T1000 (cell line): ENCODE measurements at places on chromosomes 6 and 20.

- DNase-seq, result no peak
Observed at GRCh38 chr20:63318391-63319163, 25.6 kb downstream of the COL20A1 start.

- no peak for DNase-seq
Observed at GRCh38 chr6:121857551-121857950, 422.1 kb downstream of the GJA1 start.

GRCh38 chr6:20404641-20405032, 3.0 kb downstream of the E2F3 start:
- DNase-seq, result peak; percentile 28

DNA sequence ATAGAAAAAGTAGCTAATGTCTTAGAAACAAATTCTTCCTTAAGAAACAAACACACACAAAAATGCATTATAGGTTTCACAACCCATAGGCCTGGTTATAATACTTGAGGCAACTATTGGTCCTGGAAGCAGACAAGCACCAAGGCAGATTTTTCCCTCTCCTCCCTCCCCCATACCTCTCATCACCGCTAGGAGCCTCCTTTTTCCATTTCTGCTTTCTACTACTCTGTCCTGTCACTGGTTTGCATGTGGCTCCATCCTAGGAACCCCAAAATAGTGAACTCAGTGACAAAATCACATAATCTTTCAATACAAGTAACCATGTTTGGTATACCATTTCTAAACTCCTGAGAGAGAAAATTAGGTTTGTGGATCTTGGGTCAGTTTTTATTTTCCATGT, 66.1 kb downstream of the HMGCLL1 start:
- DNase-seq, result no peak

DNA sequence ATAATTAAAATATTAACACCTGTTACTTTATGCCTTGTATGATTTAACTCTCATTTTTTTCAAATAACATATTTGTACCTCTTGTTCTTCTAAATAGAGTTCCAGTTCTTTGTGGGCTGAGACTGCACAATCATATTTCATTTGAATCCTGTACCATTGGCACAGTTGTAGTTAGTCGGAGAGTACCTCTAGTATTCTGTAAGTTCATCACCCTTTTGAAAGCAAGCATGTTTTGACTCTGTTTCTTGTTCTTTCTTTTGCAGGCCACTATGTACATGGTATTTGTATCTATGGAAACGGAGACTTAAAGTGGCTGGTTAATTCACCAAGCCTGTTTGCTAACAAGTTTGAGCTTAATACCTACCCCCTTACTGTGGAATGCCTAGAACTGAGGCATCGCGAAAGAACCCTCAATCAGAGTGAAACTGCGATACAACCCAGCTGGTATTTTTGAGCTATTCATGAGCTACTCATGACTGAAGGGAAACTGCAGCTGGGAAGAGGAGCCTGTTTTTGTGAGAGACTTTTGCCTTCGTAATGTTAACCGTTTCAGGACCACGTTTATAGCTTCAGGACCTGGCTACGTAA, 68.2 kb downstream of the C6orf52 start:
- DNase-seq, result no peak

DNA sequence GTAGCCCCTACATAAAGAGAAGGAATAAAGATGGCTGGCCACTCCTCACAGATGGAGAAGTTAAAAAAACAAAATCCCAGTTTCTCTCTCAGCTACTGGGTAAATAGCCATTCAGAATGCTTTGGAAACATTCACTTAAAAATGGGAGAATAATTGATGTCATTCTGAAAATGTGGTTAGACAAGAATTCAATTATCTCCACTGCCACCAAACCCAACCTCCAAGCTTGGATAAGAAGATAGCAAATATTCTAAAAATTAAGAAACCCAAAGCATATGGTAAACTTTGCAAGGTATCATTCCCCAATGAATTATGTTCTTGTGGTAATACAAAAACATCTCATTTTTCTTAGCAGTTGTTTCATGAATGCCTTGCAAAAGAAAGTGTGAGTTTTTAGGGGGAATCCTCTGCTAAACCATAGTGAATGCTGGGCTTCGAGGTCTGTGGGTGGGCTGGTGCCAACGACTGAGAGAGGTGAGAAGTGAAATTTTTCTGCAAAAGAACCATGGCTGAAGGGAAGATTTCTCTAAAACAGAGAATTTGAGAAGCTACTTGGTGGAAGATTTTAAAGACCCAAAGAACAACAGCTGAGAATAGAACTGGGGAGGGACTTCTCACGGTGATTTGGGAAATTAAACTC, 497.9 kb upstream of the JARID2 start:
- DNase-seq, result no peak

DNA sequence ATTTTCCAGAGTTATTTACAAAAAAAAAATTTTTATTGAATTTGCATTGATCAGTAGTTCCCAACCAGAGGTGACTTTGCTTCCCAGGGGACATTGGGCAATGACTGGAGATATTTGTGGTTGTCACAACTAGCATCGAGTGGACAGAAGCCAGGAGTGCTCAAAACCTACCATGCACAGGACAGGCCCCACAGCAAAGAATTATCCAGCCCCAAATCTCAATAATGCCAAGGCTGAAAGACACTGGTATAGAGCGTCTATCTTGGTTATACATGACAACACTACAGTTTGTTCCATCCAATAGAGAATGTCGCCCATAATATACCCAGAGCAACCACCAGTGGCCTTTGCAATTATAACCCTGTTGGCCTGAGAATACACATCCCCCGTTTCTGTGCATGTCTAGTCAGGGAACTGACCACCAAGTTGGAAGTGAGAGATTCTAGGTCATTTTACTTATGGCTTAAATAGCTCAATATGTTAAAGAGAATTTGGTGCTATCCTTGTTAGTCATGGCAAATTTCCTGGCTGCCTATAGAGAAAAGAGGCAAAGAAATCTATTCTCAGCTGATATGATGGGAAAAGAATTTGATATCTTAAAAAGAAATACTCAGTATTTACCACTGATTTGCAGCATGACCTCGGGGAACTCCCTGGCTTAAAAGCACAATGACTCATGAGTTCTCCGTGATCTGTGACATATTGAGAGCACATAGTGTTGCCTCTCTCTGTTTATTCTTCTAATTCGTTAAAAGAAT, 76.0 kb upstream of the ADTRP start:
- DNase-seq, result no peak

DNA sequence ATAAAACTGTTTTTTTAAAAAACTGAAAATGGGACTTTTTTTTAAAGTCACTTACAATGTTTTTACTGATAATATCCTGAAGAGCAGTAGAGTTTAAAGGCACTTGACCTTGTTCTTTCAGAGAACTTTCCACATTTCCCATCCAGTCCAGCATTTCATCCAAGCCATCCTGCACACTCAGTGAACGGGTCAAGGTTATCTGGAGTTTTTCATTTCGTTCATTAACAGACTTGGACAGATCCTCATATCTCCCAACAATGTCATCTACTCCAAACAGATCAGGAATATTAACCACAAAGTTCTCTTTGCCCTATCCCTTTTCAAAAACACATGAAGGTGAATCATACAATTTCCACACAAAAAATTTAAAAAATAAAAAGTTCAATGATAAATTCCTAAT, 69.1 kb downstream of the DST start:
- no peak for DNase-seq

GRCh38 chr20:52306477-52306876, 114.9 kb upstream of the ZFP64 start:
- DNase-seq, result no peak

- DNase-seq, result no peak
Observed at GRCh38 chr6:111471533-111471932, 11.5 kb downstream of the REV3L start.

DNA sequence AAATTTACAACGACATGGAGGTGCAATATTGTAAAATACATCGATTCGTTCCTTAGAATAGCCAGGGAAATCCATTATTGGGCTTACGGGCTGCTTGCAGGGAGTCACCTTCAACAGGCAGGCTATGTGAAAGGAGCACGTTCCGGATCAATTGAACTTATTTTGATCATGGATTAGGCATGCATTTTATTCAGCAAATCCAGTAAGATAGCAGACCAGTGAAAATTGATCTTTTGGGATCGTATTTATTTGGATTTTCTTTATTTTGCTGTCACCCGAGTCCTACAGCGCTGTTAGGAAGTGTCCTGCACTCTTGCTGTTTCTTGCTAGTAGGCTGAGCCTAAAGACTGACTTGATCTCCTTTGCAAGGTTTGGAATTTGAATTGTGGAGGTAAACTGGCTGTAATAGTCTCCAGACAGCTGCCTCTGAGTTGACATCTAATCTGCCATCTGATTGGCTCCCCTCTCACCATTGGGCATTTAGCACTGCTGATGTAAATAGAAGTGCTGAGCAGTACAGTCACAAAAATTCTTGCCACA, 3.0 kb downstream of the ARID1B start:
- DNase-seq, result peak; percentile 8

GRCh38 chr20:46118481-46119020, 437 bp downstream of the CD40 start:
- DNase-seq, result peak; percentile 18

DNA sequence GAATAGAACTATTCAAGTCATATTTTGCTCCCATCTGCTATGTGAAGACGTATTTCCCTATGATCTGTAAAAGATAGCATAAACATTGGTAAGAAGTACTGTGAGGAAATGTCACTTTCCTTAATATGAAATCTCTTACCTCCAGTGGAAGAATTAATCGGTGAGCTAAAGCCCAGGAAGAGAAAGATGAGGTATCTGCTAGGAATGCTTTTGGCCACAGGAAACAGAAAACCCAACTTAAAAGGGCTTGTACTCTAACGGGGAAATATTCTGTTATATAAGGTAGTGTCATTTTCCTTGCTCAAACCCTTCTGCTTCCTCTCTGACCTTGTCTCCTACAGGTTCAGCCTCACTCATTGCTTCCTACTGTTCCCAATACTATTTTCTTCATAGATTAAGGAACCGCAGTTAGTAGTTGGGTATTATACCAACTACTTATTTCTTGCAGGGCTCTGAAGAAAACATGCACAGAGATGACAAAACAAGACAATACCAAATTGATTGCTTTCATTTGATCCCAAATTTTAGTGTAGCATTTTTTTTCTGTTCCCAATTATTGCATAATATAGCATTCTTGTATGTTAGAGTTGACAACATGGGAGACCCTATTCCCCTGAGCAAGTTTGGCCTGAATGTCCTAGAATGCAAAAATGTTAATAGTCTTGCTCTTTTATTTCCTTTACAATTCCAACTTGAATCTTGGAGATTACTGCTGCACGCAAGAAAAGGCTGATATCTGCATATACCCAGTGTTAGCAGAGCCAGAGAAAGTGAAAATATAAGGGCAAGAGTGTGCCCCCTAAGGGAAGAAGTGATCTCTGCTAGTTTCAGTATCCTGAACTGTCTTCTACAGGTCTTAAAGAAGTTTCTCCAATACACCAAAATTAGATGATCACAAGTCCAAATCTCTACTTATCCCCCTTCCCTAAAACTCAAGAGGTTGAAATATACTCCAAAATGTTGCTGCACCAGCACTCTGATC, 65.3 kb downstream of the AFG1L start:
- DNase-seq, result no peak

DNA sequence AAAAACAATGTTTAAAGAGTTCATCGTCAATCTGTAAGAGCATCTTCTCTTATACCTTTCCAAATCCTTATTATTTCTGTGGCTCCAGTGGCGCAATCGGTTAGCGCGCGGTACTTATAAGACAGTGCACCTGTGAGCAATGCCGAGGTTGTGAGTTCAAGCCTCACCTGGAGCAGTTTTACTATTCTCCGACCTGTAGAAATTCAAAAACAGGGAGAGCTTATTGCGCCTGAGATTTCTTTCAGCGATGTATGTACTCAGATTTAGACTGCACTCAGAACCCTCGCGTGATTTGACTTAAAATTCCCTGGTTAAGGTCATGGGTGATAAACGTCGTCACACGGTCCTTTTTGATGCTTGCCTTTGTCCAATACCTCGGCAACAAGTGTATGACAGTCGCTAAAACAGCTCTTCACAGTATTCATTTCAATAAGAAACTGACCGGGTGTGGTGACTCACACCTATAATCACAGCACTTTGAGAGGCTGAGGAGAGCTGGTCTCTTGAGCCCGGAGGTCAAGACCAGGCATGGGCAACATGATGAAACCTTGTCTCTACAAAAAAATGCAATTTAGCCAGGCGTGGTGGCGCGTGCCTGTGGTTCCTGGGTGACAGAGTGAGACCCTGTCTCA, 11.9 kb downstream of the GPX5 start:
- DNase-seq, result no peak

DNA sequence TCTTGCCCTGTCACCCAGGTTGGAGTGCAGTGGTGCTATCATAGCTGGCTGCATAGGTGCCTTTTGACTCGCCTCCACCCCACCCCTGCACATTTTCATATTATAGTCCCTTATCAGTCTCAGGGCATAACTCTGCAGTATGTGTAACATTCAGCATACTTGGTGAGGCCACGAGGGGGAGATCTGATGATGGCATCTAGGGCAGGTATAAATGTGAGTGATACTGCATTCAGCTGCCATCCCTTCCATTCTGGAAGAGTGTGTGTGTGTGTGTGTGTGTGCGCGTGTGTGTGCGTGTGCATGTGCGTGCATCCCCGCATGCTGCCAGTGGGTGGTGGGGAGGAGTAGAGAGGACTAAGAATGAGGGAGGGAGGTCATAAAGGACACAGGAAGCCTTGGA, 81.4 kb downstream of the JARID2 start:
- DNase-seq, result no peak

DNA sequence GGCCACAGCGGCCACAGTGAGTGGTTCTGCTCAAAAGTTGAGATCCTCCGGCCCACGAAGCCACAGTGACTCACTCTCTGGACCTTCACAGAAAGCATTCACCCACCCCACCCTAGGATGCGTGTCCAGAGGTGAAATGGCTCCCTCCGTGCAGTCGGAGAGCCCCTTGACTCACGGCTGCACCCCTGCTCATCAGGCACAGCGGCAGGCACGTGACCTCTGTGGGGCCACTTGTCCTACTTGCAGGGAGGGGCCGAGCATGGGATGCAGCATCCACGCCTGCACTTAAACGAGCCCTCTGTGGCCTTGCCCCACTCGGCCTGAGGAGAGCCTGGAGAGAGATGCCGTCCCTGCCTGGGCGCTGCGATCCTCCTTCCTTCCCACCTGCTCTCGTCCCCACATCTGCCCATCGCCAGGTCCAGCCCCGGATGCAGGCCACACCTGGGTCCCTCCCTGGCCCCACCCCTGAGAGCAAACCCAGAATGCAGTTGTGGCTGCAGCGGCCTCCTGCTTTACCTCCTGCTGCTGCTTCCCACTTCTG, 28.7 kb downstream of the NTSR1 start:
- no peak for DNase-seq

DNA sequence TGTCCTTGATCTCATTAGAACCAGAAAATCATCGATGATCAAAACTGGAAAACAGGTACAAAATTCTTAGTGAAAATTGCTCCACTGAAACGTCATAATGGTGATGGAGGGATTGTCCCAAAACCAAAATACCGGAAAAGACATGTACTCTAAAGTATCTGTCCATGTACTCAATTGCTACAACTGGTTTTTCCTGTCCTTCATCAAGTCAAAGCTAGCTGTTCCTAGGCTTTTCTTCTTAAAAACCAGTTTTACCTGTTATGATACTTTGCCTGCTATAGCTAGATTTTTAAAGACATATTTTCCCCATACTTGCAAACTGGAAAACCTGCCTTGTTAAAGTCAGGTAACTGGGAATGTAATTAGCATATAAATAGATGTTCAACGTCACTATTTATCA, 50.5 kb upstream of the LRRC1 start:
- DNase-seq, result no peak
